ENCODE measurements at places on chromosomes 7 and 10. TPM values are rescaled to one million over a fixed set of nuclear protein-coding genes. Genes with fewer than 3 reads are reported as not detected.
A peak's percentile ranks its signal among the peaks of the same experiment; 100 is the strongest.

- no peaks in the 10 kb centered on the region for H3K36me3 ChIP-seq
- no peak overlapping the region for H3K27ac ChIP-seq
- no peak overlapping the region for H3K4me3 ChIP-seq
- H3K27me3 ChIP-seq, result no peaks in the 10 kb centered on the region
- no peak for DNase-seq
Observed at GRCh38 chr10:9823268-9823930, 1194.3 kb upstream of the CELF2 start.

DNA sequence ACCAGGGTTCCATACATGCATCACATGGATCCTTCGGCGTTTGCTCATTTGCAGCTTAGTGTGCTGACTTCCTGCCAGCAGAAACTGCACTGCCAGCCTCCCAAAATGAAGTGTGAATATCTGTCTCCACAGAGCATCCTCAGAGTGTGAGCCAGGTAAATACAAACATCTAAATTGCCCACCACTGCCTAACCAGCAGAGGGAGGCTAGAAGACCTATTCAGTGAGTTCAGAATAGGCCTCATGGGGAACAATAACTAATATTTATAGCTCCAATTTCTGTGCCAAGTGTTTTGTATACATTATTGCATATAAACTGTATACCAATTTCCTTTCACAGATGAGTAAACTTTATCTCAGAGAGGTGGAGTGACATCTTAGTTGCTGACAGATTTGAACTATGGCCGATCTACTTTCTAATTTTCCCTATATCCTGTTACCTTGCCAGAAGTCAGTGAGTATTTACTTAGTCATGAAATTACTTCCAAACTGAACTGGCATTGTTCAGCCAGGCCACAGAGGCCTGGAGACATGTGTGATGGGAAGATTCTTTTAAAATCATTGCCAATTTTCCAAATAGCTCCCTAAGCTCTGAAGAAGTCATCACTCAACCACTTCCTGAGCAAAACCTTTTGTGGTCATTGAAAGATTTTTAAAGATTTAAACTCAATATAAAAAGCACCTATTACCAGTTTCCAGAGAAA is 926.5 kb upstream of the GHITM start:
- H3K36me3 ChIP-seq, result no peaks in the 10 kb centered on the region
- no peak for DNase-seq
- H3K4me3 ChIP-seq, result no peak overlapping the region
- no peaks in the 10 kb centered on the region for H3K4me1 ChIP-seq
- no peaks in the 10 kb centered on the region for H3K27me3 ChIP-seq
- H3K27ac ChIP-seq, result no peak overlapping the region

DNA sequence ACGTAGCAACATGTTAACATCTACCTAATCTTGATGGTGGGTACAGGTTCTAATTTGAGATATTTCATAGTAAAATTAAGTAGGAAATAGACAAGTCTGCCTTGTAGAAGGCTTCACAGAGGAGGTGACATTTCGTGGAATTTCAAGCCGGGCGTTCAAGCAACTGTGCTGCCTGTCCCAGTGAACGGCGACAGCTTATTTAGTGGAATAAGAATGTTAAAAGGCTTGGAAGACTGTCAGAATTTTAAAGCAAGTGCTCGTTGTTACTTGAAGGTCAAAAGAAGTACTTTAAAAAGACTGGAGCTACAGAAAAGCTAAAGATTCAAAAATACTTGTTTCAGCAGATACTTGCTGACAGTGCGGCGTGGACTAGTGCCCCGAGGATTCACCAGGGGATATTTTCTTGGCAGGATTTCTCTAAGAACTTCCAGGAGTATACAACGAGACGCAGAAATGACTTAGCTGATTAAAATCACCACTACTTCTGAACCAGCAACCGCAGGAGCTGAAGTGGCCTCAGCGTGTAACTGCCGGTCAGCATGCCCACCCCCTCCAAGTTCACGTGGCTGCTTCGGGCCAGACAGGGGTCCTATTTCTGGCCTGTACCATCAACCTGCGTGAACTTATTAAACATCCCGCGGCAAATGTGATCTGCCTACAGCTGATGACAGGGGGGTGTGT is 46.5 kb downstream of the CTBP2 start:
- peak overlapping the region; percentile 19 for H3K4me3 ChIP-seq
- peaks cover 43% of the 10 kb centered on the region for H3K4me1 ChIP-seq
- no peak for DNase-seq
- H3K36me3 ChIP-seq, result peaks cover 11% of the 10 kb centered on the region
- H3K27ac ChIP-seq, result peak overlapping the region; percentile 41

- DNase-seq, result no peak
- H3K27ac ChIP-seq, result no peak overlapping the region
- H3K36me3 ChIP-seq, result peaks cover 66% of the 10 kb centered on the region
- H3K4me1 ChIP-seq, result peaks cover 71% of the 10 kb centered on the region
- no peaks in the 10 kb centered on the region for H3K27me3 ChIP-seq
Observed at GRCh38 chr10:62071846-62072281, 170.4 kb downstream of the ARID5B start.

DNA sequence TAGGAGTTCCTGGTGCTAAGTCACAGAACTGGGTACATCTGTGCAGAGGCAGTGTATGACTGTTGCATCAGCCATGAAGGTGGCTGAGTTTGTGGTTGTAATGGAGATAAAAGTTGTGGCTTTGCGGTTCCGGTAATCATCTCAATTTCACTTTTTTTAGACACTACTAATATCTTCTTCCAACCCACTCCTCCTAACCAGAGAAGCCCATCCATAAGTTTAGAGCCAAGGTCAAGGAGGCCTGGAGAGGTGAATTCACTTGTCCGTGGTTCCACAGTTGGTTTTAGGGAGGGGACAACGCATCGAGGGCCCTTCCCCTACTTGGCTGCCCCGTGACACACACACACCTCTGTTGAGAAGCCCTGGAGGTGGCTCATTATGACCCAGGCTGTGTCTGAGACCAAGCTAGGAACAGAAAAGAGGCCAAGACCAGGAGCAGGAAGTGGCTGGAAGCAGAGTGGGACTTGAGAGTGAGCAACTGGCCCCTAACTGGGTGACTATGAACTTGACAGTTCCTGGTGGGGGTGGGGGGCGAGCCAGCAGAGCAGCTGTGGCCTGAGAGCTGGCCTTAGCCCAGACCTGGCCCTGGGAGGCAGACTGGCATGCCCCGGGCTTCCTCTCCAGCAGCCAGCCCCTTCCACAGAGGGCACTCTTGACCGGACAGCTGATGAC is 66.8 kb upstream of the COL13A1 start:
- H3K36me3 ChIP-seq, result no peaks in the 10 kb centered on the region
- H3K27ac ChIP-seq, result no peak overlapping the region
- DNase-seq, result no peak
- peaks cover 18% of the 10 kb centered on the region for H3K4me1 ChIP-seq
- no peak overlapping the region for H3K4me3 ChIP-seq
- H3K27me3 ChIP-seq, result no peaks in the 10 kb centered on the region

GRCh38 chr10:16737420-16737819 is 79.8 kb downstream of the RSU1 start:
- H3K4me1 ChIP-seq, result no peaks in the 10 kb centered on the region
- H3K36me3 ChIP-seq, result peaks cover 15% of the 10 kb centered on the region
- H3K27ac ChIP-seq, result no peak overlapping the region
- DNase-seq, result no peak
- no peak overlapping the region for H3K4me3 ChIP-seq

- DNase-seq, result no peak
- H3K4me3 ChIP-seq, result no peak overlapping the region
- H3K27ac ChIP-seq, result no peak overlapping the region
- H3K27me3 ChIP-seq, result no peaks in the 10 kb centered on the region
Observed at GRCh38 chr10:66698069-66698468, 227.8 kb upstream of the LRRTM3 start.

GRCh38 chr7:30750010-30750409 is 1.9 kb upstream of the INMT start:
- H3K4me3 ChIP-seq, result no peak overlapping the region
- peaks cover 46% of the 10 kb centered on the region for H3K4me1 ChIP-seq
- peaks cover 7% of the 10 kb centered on the region for H3K36me3 ChIP-seq
- peak overlapping the region; percentile 80 for H3K27ac ChIP-seq
- no peak for DNase-seq

DNA sequence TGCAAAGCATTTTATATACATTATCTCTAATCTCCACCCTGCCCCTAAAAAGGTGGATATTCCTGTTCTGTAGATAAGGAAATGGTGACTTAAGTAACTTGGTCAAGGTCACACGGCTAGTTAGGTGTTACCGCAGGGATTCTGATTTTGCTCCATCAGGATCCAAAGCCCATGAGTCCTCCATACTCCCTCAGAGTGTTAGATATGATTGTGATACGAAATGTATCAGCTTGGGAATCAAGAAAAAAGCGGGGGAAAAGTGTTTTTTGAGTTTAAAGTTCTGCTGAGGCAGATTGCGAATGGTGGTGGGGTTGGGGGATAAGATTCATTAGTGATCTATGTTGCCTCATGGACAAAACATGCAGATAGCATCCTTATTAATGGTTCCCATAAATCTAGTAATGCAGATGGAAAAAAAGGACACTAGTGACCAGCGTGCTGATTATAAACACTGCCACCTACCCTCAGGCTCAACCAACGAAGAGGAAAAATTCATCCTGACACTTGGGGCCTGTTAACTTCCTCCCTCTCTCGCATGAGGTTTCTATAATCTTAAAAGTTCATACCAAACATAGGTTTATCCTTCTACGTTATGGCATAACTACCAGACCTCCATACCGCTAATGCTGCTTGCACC is 2.3 kb downstream of the ICA1 start:
- peaks cover 17% of the 10 kb centered on the region for H3K4me1 ChIP-seq
- no peak for DNase-seq
- H3K27ac ChIP-seq, result no peak overlapping the region
- peaks cover 7% of the 10 kb centered on the region for H3K27me3 ChIP-seq
- no peaks in the 10 kb centered on the region for H3K36me3 ChIP-seq

DNA sequence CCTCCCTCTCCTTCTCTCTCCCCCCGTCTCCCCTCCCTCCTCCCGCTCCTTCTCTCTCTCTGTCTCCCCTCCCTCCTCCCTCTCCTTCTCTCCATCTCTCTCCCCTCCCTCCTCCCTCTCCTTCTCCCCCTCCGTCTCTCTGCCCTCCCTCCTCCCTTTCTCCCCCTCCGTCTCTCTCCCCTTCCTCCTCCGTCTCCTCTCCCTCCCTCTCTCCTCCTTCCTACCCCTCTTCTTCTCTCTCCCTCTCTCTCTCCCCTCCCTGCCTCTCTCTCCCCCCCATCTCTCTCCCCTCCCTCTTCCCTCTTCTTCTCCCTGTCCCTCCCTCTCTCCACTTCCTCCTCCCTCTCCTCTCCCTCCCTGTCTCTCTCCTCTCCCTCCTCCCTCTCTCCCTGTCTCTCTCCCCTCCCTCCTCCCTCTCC is 32.2 kb downstream of the AP5Z1 start:
- H3K27me3 ChIP-seq, result peaks cover 43% of the 10 kb centered on the region
- H3K4me1 ChIP-seq, result no peaks in the 10 kb centered on the region
- H3K4me3 ChIP-seq, result no peak overlapping the region
- H3K27ac ChIP-seq, result no peak overlapping the region
- no peak for DNase-seq

GRCh38 chr10:6647811-6648526 is 67.9 kb upstream of the PRKCQ start:
- no peak for DNase-seq
- no peak overlapping the region for H3K27ac ChIP-seq
- H3K27me3 ChIP-seq, result peaks cover 37% of the 10 kb centered on the region
- no peaks in the 10 kb centered on the region for H3K4me1 ChIP-seq

GRCh38 chr10:107492389-107492788 is 327.9 kb upstream of the SORCS1 start:
- H3K4me1 ChIP-seq, result no peaks in the 10 kb centered on the region
- H3K4me3 ChIP-seq, result no peak overlapping the region
- no peaks in the 10 kb centered on the region for H3K36me3 ChIP-seq
- no peak overlapping the region for H3K27ac ChIP-seq

DNA sequence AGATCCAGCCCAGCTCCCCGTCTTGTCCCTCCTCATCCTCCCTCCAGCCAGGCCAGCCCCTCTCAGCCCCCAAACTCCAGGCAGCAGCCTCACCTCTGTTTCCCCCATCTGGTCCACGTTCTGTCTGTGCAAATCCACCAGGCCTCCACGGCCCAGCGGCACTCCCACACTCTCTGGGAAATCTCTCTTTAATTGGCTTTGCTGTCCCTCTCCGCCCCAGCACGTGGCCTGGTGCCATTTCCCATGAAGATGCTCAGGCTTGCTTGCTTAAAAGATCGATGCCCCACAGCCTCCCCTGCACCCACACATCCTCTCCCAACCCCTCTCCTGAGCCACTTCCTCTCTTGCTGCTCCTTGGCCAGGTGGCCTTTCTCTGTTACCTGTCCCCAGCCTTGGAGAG is 39.3 kb downstream of the PRF1 start:
- no peak for DNase-seq
- H3K27ac ChIP-seq, result no peak overlapping the region
- peaks cover 34% of the 10 kb centered on the region for H3K4me1 ChIP-seq
- no peaks in the 10 kb centered on the region for H3K27me3 ChIP-seq
- H3K36me3 ChIP-seq, result peaks cover 7% of the 10 kb centered on the region
- H3K4me3 ChIP-seq, result no peak overlapping the region

DNA sequence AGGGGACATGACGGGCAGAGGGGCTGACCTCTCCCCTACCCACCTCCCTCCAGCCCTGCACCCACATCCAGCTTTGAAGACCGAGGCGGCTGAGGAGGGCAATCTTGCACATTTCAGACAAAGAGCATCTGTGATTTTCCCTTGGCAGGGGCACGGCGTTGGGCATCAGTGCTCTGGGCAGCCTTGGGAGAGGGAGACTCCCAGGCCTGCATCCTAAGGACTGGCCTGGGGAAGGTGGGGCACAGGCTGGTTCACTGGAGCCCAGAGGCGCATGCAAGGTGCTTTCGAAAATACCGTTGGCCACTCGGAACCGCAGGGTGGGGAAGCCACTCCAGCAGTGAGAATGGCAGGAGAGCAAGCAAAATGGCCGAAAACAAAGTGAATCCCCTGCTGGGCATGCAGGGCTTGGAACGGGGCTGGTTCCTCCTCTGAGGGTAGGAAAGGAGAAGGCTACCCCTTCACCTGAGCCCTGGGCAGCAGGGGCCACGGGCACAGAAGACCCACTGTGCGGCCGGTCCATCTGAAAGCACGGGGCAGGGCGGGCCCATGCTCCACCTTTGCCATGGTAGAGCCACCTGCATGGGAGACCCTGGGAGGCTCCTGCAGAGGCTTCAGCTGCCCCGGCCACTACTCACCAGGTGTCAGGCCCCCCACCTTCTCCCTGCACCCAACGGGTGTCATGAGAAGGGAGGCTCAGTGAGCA is 49.8 kb downstream of the EBF3 start:
- H3K4me3 ChIP-seq, result no peak overlapping the region
- H3K4me1 ChIP-seq, result no peaks in the 10 kb centered on the region
- H3K27ac ChIP-seq, result no peak overlapping the region
- DNase-seq, result no peak
- no peaks in the 10 kb centered on the region for H3K27me3 ChIP-seq
- no peaks in the 10 kb centered on the region for H3K36me3 ChIP-seq

The CALCR gene
- total RNA-seq, result not detected

The VSTM2A gene
- not detected for total RNA-seq

The TBX20 gene
- total RNA-seq, result not detected

The ADAMTS14 gene
- 0.50 TPM for total RNA-seq

The TSPAN33 gene
- 11.4 TPM for total RNA-seq

The MRLN gene
- not detected for total RNA-seq

The CYP2C19 gene
- not detected for total RNA-seq

The NOBOX gene
- total RNA-seq, result not detected

The LBX1 gene
- not detected for total RNA-seq

Data from esophagus muscularis mucosa (tissue), 4 donors.